ENCODE measurements at places on chromosomes 4 and X.

DNA sequence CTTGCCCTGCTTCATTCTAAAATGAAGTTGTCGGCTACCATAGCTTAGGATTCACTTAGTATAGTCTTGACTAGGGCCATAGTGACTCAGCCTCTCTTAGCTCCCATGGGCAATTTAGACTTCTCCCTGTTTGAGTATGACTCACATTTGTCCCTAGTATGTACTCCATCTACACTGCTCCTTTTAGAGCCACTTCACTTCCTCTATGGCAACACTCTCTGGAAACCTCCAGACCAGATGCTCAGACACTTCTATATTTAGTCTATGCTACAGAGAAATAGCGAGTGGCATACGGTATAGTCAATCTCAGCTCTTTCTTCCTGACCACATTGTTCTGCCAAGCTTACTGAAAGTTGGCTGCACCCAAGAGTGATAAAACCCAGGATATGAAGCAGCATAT, 11.2 kb downstream of the MEPE start:
- DNase-seq: no peak

DNA sequence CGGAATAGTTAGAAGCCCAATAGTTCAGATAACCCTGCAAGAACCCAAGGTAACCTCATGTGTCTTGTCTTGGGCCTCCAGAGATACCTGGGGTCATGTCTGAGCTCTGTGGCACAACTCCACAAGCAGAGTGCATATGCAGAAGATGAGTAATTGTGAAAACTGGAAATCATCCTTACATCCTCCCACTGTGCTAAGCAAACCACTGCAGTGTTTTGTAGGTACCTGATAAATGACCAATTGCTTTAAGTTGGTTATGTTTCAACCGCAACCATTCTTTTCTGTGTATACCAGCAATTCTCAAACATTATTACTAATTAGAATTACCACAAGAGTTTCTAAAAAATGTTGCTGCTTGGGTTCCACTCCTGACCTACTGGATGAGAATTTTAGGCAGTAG, 73.2 kb downstream of the CBLL2 start:
- DNase-seq: no peak

DNA sequence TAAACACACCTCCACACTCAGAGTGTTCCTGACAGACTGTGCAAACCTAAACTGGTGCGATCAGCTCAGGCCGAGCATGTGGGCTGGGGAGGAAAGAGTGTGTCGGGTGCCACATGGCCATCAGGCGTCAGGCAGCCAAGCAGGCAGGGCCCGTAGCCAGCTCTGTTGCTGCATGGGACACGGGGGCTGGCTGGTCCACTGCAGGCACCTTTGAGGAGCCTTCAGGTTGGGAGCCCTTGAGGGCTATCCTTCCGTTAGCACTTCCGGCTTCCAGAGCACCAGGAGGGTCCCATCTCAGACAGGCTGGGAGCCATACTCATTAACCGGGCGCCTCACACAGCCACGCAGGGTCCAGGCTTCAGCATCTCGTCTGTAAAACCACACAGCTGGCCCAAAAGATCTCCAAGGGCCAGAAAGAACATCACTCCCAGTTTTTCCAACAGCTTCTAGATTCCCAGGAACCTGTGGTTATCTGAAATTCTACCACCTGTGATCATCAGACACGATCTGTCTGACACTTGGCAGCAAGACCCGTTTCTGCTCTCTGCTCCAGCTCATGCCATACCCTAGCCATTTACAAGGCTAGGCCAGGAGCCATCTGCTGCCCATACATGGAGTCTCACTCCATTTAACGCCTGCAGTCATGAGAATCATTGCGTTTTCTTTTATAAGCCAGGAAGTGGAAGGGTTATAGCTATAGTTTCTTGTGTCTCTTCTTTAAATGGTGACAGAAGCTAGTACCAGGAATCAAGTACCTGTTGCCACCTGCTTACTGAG, 87.5 kb downstream of the NSUN7 start:
- DNase-seq: no peak

GRCh38 chr4:3250956-3251690, 2.2 kb downstream of the MSANTD1 start:
- no peak for DNase-seq

DNA sequence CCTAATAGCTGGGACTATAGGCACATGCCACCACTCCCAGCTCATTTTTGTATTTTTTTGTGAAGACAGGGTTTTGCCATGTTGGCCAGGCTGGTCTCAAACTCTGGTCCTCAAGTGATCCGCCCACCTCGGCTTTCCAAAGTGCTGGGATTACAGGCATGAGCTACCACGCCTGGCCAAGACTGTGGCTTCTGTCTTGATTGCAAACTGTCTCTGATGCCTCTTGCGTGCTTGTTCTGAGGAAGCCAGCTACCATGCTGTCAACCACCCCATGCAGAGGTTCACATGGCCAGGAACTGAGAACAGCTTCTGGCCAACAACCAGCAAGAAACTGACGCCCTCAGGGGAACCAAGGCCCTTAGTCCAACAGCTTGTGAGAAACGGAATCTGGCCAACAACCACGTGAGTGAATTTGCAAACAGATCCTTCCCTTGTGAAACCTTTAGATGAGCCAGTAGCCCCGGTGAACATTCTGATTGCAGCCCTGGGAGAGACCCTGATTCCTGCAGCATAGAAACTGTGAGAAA, 71.2 kb downstream of the SUPT20HL2 start:
- no peak for DNase-seq

DNA sequence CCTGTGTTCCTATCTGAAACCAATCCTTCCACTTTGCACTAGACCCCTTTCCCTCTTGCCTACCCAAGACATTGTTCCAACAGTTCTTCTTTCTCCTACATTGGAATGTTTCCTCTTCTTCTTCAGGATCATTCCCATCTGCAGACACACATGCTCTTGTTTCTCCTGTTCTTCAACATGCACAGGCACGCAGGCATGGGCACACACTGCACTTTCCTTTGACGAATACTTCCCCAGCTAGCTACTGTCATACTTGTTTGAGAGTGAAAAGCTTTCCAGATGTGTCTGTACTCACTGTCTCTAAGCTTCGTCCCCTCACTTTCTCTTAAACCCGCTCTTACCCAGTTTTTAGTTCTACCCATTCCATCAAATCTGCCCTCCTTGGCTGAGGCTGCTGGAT, 31.8 kb upstream of the ERVMER34-1 start:
- DNase-seq: no peak

DNA sequence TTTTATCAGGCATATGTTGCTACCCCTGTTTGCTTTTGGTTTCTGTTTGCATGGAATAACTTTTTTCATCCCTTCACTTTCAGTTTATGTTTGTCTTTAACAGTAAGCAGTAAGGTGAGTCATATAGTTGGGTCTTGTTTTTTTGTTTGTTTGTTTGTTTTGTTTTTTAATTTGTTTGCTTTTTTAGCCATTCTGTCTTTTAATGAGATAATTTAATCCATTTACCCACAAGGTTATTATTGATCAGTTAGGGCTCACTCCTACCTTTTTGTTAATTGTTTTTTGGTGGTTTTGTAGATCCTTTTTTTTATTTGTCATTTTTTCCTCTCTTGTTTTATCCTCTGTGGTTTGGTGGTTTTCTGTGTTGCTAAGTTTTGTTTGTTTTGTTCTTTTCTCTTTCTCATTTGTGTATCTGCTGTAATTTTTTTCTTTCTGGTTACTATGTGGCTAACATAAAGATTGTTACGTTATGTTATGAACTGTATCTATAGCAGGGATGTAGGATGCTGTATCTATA, 379.5 kb upstream of the MAD2L1 start:
- no peak for DNase-seq

DNA sequence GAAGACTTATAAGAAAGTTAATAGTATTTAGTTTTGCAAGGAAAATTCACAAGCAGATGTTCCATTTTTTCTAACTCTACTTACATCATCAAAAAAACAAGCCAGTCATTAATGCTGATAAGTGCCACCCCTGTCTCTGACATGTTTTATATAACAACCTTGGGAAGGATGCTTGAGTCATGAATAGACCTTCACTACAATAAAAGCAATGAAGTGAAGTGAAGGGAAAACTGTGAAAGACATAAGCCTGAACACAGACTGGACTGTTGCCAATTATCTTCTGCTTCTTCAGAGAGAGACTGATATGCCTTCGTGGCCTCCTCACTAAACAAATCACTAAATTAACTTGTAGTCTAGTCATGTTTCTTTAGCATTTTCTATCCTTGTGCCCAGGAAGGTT, 353.2 kb downstream of the PDHA2 start:
- no peak for DNase-seq

GRCh38 chrX:37608156-37608555, 36.7 kb downstream of the LANCL3 start:
- DNase-seq: no peak

GRCh38 chr4:101774807-101775206, 15.7 kb upstream of the BANK1 start:
- DNase-seq: no peak

DNA sequence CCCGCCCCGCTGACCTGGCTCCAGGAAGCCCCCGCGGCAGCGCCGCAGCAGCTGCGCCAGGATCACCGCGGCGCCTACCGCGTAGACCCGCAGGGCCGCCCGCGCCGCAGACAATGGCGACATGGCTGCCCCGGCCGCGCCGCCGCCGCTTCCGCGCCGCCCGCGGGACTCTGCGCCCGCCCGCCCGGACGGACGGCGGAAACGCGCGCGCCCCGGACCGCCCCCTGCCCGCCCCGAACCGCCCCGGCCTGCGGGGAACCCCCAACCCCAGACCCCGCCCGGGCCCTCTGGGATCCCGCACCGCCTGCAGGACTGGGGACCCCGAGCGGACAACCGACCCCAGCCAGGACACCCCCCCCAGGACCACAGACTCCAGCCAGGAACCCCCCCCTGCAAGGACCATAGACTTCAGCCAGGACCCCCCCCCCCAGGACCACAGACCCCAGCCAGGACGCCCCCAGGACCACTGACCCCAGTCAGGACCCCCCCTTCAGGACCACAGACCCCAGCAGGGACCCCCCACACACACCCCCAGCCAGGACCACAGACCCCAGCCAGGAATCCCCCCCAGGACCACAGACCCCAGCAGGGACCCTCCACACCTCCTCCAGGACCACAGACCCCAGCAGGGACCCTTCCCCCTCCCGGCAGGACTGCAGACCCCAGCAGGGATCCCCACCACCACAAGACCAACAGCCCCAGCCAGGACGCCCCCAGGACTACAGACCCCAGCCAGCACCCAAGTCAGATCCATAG, at the start of the genes DHRSX and ZBED1:
Gene DHRSX (minus strand): TSS at position 174 of the 756 bp plus-strand sequence. CDS start 51 bp downstream, at position 123.
Gene ZBED1 (minus strand): TSS at position 174 of the 756 bp plus-strand sequence. CDS start 10,257 bp downstream, outside the sequence.
- DNase-seq: no peak

DNA sequence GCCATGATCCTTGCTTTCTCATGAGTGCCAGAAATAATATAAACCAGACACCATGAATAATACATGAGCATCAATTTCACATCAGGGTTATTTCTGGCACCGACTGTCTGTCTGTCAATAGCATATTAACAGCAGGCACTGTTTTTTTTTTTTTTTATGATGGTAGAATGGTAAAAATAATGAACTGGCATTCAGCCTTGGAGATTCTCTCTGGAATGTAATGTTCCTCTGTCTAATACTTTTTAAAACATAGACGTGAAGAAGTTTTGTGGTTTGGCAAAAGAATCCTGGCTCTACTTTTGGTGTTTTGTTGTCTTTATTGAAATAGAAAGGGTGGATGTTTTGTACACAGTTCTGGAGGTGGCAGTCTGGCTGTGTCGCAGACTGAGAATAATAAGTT, 874.6 kb upstream of the PRKX start:
- no peak for DNase-seq

DNA sequence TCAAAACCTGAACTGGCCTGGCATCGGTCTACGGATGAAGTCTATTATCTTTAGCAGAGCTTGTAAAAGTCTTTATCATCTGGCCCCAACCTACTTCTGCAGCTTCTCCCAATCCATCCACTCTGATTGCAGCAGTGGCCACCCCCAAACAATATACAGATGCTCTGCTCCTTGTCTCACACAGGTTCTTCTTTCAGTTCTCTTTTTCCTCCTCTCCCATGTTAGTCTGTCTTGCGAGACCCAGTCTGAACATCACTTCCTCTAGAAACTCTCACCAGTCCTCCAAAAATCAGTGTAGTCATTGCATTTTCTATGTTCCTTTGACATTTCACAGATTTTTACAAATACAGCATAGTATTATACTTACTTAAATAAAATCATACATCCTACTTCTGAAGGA, 163.0 kb downstream of the FRMPD4 start:
- DNase-seq: no peak

- DNase-seq: no peak
Measured at GRCh38 chr4:88098993-88099752, 59.3 kb downstream of the ABCG2 start.

DNA sequence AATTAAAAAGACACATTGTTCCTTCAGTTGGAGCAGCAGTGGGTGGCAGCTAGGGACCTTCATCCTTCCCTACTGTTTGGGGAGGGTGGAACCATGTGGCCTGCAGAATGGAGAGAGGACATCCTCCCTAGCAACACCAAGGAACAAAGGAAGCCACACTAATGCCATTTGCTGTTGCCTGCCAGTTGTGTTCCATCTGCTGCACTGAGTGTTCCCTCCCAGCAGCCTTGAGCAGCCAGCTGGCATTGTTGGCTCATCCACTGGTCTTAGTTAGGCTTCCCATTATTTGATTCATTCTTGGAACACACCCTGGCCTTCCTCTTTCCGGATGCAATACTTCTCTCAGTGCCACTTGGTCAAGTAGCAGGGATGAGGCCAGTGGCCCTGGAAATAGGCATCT, 25.0 kb upstream of the HMGB3 start:
- no peak for DNase-seq

DNA sequence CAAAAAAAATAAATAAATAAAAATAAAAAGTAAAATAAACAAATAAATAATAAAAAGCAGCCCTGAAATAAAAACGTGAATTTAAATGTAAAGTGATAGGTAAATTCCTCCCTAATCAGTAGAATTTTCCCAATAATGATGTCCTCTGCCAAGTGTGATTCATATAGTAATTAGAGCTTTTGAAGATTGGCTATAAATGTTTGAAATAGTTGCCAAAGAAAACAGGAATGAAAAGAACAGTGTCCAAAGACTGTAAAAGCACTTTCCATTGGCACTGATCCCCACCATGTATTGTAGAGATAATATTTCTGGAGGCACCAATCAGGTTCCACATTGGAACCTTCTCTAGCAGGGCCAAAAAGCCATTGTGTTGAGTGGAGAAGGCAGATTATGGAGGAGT, 25.9 kb upstream of the SMARCAD1 start:
- no peak for DNase-seq

DNA sequence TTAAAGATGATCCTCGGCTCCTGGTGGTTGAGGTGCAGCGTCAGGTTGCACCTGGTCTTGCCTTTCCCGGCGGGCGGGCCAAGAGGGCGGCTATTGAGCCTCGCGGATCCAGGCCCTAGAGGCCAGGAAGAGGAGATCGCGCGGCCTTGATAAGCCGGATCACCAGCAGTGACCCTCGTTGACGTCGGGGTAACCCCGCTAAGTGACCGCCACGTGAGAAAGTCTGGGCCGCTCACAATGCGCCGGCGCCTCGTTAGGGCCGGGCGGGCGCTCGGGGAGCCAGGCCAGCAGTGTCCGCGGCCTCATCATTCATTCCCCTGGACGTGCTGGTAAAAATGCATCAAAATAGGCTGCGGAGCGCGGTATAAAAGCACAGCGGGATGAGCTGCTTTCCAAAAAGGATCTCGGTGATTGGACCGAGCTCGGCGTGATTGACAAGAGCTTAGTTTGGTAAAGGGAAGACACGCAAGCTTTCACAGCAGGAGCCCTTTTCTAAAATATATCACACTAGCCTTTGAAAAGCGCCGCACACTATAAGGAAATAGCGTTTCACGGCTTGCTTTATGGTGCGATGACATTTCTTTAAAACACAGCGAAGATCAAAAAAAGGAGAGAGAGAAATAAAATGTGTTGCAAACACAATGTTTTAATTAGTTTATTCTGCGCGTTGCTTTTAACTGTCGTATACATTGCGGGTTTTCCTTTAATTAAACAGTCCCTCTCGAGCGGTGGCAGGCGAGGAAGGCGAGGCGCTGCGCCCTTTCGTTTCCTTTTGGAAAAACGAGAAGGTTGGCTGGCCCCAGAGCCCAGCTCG, 15.9 kb upstream of the ZIC3 start:
- DNase-seq: no peak
